ENCODE measurements at places on chromosomes 7 and 10.

DNA sequence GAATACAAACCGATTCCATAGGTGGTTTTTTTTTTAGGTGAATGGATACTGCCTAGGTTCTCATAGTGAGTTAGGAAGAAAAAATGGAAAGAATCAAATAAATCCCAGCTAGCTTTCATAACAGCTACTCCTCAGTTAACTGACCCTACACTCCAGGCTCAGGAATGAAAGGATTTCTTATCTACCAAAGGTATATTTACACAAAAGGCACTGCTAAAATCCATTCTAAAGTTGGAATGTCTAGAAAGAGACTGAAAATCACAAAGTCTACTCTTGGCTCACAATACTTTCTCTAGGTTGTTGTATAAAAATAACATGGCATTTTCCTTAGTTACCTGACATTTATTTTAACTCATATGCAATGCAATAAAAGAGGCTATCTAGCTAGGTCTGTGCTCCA lies 375.2 kb downstream of the MAGI2 start:
- DNase-seq = no peak

DNA sequence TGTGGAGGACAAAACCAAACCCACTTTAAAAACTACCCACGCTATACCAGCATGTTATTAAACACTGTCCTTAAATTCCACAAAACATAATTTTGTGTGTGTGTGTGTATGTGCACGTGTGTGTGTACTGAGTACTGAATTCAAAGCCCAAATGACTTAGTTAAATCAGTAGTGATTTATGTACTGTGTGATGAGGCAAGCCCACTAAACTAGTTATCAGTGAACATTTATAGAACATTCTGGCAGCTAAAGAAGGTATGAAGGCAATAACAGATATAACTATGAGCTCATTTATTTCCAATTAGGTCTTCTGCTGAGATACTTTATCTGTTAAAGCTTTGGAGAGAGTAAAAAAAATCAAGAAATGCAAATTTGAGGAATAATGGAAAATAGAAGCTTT lies 115.1 kb downstream of the CPED1 start:
- no peak for DNase-seq

GRCh38 chr7:84912993-84913635 lies 273.7 kb downstream of the SEMA3D start:
- DNase-seq = no peak

DNA sequence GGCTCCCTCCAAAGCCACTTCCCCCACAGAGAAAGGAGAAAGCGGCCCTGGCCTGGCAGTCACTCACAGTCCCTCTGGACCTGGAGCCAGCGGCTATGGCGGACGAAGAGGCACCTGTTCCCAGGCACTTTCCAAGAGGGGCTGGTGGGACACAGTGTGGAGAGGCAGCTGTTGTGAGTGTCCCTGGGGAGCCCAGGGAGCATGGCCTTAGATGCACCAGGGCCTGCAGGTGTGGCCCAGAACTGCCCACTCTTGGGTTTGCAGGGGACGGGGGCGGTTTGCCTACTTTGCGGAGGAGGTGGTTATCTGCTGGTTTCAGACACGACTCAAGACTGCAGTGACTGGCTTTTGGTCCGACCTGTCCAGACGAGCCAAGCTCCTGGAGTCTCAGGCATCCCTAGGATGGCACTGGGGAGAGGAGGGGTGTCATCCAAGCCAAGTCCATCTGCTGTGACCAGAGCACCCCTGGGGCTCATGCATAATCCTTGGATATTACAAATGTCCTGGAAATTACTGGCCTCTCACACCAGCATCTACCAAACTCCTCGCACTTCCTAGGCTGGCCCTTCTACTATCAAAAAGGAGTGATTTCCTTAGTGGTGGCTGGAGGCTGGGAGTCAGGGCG lies 18.4 kb downstream of the CTBP2 start:
- DNase-seq = no peak

GRCh38 chr10:100081075-100082001 lies at the start of gene CPN1:
CPN1 (minus strand) TSS chr10:100081869; CDS start chr10:100081625, 244 bp downstream.
- no peak for DNase-seq

DNA sequence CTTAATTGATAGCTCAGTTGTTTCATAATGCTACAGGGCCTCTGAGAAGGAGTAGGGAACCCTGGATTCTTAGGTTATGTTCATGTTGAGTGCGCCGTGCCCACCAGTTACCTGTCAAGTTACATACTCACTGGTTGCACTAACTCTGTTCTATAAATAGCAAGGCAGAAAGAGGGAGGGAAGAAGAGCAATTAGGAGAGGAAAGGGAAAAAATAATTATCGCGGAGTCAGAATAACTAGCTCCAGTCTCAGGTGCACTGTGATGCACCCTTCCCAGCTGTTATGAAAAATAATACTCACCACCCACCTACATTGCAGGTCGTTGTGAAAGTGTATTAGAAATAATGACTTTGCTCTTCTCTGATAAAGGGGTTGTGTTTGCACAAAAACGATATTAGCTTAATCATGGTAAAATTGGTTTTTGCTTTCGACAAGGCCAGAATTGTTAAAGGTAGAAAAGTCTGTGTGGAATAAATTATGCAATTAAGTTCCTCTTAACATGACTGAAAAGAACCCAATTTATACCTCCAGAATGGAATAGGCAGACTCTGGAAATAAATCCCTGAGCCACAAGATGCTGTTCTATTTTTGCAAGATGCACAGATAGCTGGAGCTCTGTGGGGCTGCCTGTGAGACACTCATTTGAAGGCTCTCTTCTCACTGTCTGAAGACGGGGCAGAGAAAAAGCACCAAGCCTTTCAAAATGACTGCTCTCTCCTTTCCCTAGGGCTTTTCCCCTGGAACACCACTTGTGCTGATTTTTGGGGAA lies 137.6 kb upstream of the PITRM1 start:
- DNase-seq = no peak

GRCh38 chr7:95253986-95254385 lies 70.3 kb downstream of the PON1 start:
- no peak for DNase-seq

- DNase-seq = no peak
These were observed 106.2 kb downstream of the ELAPOR2 start for GRCh38 chr7:86953219-86953618.

DNA sequence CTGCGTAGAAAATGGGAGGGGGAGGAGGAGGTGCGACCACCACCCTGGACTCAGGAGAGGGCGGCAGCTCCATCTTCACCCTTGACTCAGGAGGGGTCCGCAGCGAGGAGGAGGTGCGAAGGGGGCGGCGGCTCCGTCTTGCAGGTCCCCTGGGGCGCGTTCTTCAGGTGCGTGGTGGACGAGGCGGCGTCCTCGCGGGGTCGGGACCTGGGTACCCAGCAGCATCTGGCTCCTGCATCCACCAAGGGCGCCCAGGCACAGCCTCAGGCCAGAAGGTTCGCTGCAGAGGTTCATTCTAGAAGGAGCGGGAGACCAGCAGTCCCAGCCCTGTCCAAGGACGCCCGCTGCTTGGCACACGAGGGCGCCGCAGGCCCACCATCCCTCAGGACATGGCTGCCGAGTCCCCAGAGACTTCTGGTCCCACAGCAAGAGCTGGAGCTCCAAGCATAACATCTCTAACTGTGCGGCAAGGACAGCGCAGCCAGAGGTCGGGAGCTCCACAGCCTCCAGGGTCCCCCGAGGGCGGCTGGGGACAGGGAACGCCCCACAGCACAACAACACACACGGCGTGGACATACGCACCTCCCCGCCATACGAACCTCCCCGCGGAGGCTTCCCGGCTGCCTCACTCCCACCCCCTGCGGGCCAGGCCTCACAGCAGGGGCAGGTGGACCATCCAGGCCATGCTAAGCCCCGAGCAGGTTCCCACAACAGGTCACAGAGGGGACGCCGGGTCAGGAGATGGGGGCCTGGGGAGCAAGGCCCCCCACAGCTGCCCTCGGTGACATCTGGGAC lies 16.8 kb upstream of the DPYSL4 start:
- no peak for DNase-seq

DNA sequence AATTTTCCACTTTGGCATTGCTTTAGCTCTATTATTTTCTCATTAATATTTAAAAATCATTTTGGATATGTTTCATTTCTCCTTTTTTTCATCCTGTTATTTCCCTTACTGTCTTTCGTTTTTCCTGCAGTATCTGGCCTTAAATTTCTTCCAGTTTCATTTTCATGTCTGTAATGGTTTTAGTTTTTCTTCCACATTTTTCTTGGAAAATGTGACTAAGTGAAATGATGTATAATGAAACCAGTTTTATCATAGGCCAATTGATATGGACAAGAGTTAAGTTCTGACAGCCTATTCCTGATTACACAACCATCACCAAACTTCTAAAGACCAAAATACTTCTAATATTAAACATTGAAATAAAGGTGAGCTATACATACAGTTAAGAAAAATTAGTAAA lies 158.5 kb downstream of the LHFPL3 start:
- no peak for DNase-seq
